ENCODE measurements at places on chromosomes 3 and 15. TPM values are rescaled to one million over a fixed set of nuclear protein-coding genes. Genes with fewer than 3 reads are reported as not detected.

DNA sequence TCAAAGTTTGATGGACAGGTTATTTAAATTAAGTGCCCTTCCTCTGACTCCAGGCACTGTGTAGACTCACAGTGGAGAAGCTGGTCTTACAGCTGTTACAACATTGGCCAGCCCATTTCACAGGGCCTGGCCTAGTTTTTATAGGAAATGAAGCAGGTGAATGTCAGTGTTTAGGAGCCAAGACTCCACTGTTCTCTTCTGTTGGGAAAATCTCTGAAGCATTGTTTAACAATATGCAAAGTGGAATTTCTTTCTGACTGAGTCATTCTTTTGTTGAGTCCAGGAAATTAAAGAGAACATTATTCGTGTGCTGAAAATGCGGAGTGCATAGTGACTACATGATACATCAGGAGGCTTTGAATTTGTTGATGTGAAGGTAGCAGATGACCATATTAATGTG is 64.7 kb downstream of the ARRDC4 start:
- DNase-seq: no peak
- no peaks in the 10 kb centered on the region for H3K27me3 ChIP-seq
- no peak overlapping the region for H3K4me3 ChIP-seq
- H3K4me1 ChIP-seq: no peaks in the 10 kb centered on the region
- no peak overlapping the region for H3K27ac ChIP-seq

GRCh38 chr15:63483521-63484371 is 20.6 kb upstream of the USP3 start:
- no peak for DNase-seq
- peak overlapping the region; percentile 70 for H3K27ac ChIP-seq
- no peaks in the 10 kb centered on the region for H3K36me3 ChIP-seq
- H3K27me3 ChIP-seq: no peaks in the 10 kb centered on the region

DNA sequence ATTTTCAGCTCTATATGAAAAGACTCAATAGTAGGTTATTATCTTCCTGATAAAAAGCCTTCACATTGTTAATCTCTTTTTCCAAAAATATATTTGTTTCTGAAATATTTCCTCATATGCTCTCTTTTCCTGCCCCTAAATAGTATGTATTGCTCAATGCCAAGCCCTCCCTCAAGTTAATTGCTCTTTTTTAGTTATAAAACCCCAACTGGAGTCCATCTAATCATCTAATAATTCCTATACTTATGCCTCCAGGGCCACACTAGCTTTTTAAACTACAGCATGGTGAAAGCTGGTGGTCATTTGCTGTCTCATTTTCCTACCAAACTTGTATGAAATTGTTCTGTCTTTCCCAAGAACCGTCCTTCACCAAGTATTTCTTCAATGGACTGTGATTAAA is 26.7 kb downstream of the AQP9 start:
- H3K36me3 ChIP-seq: no peaks in the 10 kb centered on the region
- H3K4me1 ChIP-seq: no peaks in the 10 kb centered on the region
- DNase-seq: no peak
- no peak overlapping the region for H3K4me3 ChIP-seq
- H3K27me3 ChIP-seq: peaks cover 6% of the 10 kb centered on the region

SOX2 gene
- 110 TPM for total RNA-seq

LMOD3 gene
- 4.2 TPM for total RNA-seq

FAM3D gene
- total RNA-seq: 0.35 TPM

GRCh38 chr3:69715204-69715603 is 24.1 kb upstream of the MITF start:
- no peaks in the 10 kb centered on the region for H3K4me1 ChIP-seq
- peaks cover 3% of the 10 kb centered on the region for H3K27me3 ChIP-seq
- DNase-seq: no peak
- H3K36me3 ChIP-seq: no peaks in the 10 kb centered on the region
- no peak overlapping the region for H3K4me3 ChIP-seq

RGMA gene
- total RNA-seq: 205 TPM

DNA sequence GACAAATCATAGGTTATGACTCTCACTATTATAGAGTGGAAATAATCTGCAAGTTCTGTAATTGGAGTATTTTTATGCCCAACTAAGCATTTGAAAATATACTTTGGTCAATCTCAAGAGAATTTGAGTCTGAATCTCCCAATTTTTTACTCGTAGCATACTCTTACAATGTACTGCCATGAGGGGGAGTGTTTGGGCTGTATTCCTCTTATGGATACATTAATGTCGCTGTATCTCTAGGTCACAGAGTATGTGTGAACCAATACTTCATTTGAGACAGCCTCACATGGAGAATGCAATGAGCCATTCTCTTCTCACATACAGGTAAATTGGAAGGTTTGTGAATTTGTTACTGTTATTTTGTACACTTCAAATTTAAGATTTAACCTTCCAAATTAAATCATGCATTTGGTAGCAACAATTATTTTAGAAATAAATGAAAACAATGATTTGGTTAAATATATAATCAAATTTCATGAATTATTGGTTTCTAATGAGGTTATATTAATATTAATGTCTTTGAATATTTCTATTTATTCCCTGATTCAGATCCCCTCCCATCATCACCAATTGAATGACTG is 5.5 kb upstream of the CD200 start:
- H3K36me3 ChIP-seq: no peaks in the 10 kb centered on the region
- no peaks in the 10 kb centered on the region for H3K27me3 ChIP-seq
- peaks cover 17% of the 10 kb centered on the region for H3K4me1 ChIP-seq

DNA sequence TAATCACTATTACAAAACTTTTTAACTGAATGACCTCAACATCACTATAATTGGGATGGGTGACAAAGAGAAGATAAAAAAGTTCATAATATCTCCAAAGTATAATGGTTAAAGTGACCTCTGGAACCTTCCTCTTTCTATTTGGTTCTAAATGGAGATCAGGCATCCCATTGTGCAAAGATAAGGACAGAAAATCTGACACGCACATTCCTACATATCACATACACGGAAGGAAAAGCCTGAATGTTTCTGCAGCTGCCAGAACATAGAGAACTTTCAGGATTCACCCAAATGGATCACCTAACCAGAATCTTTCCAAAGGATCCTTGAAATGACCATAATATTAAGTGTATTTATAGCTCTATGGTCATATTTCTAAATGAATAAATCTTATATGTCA is 128.2 kb downstream of the TFDP2 start:
- no peak overlapping the region for H3K4me3 ChIP-seq
- DNase-seq: no peak
- peaks cover 12% of the 10 kb centered on the region for H3K36me3 ChIP-seq
- H3K4me1 ChIP-seq: peaks cover 29% of the 10 kb centered on the region
- H3K27ac ChIP-seq: no peak overlapping the region

GRCh38 chr15:62766599-62766998 is 275.9 kb upstream of the TPM1 start:
- no peak overlapping the region for H3K4me3 ChIP-seq
- no peak overlapping the region for H3K27ac ChIP-seq
- H3K4me1 ChIP-seq: peaks cover 9% of the 10 kb centered on the region
- no peaks in the 10 kb centered on the region for H3K27me3 ChIP-seq
- DNase-seq: no peak

GPR62 gene
- total RNA-seq: 0.18 TPM

GRCh38 chr3:101042996-101043686 is 49.9 kb upstream of the ABI3BP start:
- H3K27me3 ChIP-seq: no peaks in the 10 kb centered on the region
- no peaks in the 10 kb centered on the region for H3K36me3 ChIP-seq
- DNase-seq: no peak
- H3K4me3 ChIP-seq: no peak overlapping the region
- H3K4me1 ChIP-seq: no peaks in the 10 kb centered on the region

ALDH1A3 gene
- total RNA-seq: 8.0 TPM

- H3K4me1 ChIP-seq: no peaks in the 10 kb centered on the region
- H3K36me3 ChIP-seq: peaks cover 7% of the 10 kb centered on the region
- H3K4me3 ChIP-seq: no peak overlapping the region
- H3K27ac ChIP-seq: no peak overlapping the region
Measured at GRCh38 chr3:79233431-79234060, 534.3 kb downstream of the ROBO1 start.

- no peak overlapping the region for H3K4me3 ChIP-seq
- H3K4me1 ChIP-seq: peaks cover 17% of the 10 kb centered on the region
- H3K27ac ChIP-seq: peak overlapping the region; percentile 94
- H3K36me3 ChIP-seq: peaks cover 30% of the 10 kb centered on the region
- no peak for DNase-seq
- H3K27me3 ChIP-seq: no peaks in the 10 kb centered on the region
Measured at GRCh38 chr3:124438813-124439212, 291.4 kb upstream of the UMPS start.

DNA sequence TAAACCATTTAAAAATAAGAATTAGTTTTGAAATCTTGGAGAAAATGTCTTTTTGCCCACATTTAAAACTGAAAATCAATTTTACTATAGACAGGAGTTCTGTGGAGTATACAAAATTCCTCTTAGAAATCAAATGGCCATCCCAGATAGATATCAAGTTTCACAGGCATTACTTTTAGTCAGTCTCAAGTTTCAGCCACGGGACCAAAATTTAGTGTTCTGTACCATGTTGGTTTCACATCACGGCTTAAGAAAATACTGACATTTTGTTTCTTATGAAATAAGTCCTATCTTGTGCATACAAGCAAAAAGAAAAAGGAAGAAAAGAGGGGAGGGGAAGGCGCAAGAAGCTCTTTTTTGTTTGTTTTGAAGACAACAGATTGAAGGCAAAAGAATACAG is 45.7 kb downstream of the EIF2AK4 start:
- no peak overlapping the region for H3K27ac ChIP-seq
- no peak overlapping the region for H3K4me3 ChIP-seq
- peaks cover 28% of the 10 kb centered on the region for H3K36me3 ChIP-seq

GRCh38 chr15:92619145-92620101 is 36.2 kb downstream of the FAM174B start:
- H3K27me3 ChIP-seq: no peaks in the 10 kb centered on the region
- peaks cover 23% of the 10 kb centered on the region for H3K4me1 ChIP-seq
- H3K36me3 ChIP-seq: no peaks in the 10 kb centered on the region
- H3K4me3 ChIP-seq: no peak overlapping the region

HGD gene
- 1.2 TPM for total RNA-seq

DNA sequence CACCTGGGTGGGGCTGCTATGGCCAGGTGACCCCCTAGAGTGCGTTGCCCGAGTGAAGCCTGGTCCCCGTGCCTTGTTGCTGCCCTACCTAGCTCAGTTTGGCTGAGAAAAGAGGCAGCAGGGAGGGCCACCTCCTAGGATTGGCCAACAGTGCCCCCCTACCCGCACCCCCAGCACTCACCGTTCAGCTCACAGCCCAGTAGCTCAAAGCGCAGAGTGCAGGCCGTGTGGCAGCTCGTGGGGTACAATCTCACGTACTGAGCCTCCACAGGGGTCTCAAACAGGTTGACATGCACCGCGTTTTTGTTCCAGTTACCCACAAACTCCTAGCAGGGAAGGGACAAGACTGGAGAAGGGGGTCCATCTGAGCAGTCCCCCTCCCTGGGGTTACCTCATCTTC is 7.6 kb downstream of the MFGE8 start:
- peaks cover 24% of the 10 kb centered on the region for H3K4me1 ChIP-seq
- H3K27me3 ChIP-seq: no peaks in the 10 kb centered on the region
- H3K36me3 ChIP-seq: peaks cover 19% of the 10 kb centered on the region
- no peak overlapping the region for H3K27ac ChIP-seq
- no peak overlapping the region for H3K4me3 ChIP-seq

- no peak overlapping the region for H3K27ac ChIP-seq
- no peaks in the 10 kb centered on the region for H3K27me3 ChIP-seq
- peaks cover 4% of the 10 kb centered on the region for H3K4me1 ChIP-seq
- H3K36me3 ChIP-seq: no peaks in the 10 kb centered on the region
- DNase-seq: no peak
Measured at GRCh38 chr15:62534996-62535395, 369.9 kb upstream of the C2CD4B start.

- H3K27me3 ChIP-seq: no peaks in the 10 kb centered on the region
- H3K4me3 ChIP-seq: no peak overlapping the region
- no peak overlapping the region for H3K27ac ChIP-seq
- peaks cover 7% of the 10 kb centered on the region for H3K36me3 ChIP-seq
Measured at GRCh38 chr3:30035935-30036567, 570.4 kb upstream of the TGFBR2 start.

DNA sequence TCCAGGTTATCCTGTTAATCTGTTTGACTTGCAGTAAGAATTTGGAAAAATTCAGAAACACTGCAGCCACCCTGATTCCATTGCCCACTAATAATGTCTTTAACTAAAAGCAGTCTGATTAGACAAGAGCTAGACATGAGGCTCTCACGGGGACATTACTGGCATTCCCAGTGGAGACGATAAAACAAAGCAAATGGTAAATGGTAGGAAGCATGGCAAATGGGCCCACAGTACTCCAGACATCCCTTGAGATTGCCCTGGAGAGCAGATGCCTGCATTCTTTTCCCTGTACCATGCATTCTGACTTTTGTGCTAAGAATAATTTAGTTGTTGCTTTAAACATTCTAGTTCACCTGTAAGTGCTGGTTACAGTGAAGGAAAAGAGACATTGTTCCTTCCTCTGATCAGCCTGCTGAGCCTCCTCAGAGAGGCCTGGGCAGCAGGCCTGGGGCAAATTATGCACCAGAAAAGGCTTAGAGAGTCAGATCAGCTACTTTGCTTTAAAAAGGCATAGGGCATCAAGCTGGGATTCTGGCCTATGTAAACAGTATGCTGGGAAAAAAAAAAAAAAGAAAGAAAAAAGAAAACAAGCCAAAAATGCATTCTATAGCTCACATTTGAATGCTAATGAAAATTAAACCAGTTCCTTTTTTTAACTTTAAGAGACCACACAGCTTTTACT is 204.6 kb downstream of the GABRG3 start:
- H3K4me3 ChIP-seq: no peak overlapping the region
- no peaks in the 10 kb centered on the region for H3K27me3 ChIP-seq
- no peaks in the 10 kb centered on the region for H3K4me1 ChIP-seq
- peaks cover 10% of the 10 kb centered on the region for H3K36me3 ChIP-seq
- H3K27ac ChIP-seq: no peak overlapping the region
- no peak for DNase-seq

TCAIM gene
- total RNA-seq: 25.3 TPM

CCR9 gene
- total RNA-seq: not detected

DYNC1LI1 gene
- total RNA-seq: 58.7 TPM

TTLL13 gene
- 0.19 TPM for total RNA-seq

GRCh38 chr3:37620071-37620635 is 241.5 kb upstream of the CTDSPL start:
- H3K4me1 ChIP-seq: peaks cover 4% of the 10 kb centered on the region
- no peak for DNase-seq
- no peak overlapping the region for H3K4me3 ChIP-seq
- no peaks in the 10 kb centered on the region for H3K27me3 ChIP-seq
- no peak overlapping the region for H3K27ac ChIP-seq

DNA sequence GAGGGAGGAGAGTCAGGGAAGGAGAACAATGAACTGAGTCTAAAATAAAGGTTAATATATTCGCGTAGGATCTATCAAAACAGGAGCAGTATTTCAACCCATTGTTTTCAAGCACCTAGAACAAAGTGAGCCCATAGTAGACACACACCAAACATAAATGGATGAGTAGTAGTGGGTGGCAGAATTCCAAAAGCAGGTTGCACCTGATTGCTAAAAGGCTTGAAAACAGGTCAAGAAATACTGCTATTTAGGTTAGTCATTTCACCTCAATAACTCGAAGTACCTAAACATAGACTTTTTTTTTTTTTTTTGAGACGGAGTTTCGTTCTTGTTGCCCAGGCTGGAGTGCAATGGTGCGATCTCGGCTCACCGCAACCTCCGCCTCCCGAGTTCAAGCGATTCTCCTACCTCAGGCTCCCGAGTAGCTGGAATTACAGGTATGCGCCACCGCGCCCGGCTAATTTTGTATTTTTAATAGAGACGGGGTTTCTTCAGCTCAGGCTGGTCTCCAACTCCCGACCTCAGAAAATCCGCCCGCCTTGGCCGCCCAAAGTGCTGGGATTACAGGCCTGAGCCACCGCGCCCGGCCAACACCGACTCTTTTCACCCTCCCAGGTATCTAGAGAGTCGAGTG is 855 bp upstream of the ABHD5 start:
- peak overlapping the region; percentile 98 for H3K27ac ChIP-seq
- DNase-seq: no peak
- H3K36me3 ChIP-seq: peaks cover 8% of the 10 kb centered on the region
- peaks cover 30% of the 10 kb centered on the region for H3K4me1 ChIP-seq

GRM2 gene
- total RNA-seq: 6.6 TPM
